ENCODE measurements at places on chromosomes 3 and 15.

DNA sequence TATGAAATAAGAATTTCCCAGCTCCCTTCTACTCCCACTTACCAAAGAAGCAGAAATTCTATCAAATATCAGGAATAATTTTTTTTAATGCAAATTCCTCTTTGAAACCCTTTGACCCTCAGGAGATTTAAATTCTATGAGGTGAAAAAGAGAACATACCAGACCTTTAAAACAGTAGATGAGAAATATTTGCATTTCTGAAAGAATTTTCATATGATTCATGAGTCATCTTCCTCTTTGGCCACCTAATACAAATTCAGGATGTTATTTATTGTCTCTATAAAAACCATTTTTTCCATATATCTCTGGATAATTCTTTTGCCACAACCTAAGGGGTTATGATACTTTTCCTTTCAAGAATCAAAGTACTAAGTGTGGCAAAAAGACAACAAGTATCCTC lies 67.3 kb upstream of the ST3GAL6 start:
- DNase-seq: no peak

DNA sequence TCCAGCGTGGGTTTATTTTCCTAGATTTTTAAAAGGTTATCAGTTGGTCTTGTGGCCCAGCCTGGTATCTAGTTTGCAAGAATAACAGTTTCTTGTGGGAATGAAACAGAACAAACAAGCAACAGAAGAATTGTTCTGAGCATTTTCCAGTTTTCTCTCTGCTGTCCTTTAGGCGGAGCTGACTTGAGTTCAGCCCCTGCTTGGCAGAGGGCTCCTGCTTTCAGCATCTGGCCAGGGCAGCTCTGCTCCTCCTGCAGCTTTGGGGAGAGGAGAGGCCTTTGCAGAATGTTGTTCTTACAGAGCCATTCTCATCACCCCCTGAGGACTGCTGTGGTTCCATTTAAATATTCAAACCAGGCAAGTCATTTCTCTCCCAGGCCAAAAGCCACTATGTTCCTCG lies 117.7 kb downstream of the ALDH1A2 start:
- no peak for DNase-seq

DNA sequence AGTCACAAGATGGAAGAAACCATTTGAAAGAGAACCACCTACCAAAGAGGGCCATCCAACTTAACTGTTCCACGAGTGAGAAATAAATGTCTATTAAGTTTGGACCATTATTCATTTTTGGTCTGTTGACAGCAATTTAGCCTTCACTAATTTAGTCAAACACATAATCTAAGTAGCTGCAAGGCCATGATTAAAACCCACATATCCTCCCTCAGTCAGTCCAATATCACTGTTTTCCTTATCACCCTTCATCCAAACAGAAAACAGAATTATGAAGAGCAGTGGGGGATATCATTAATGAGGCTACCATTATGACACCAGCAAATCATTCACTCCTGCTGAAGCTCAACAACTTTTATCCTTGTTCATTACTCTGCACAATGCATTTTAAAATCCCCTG lies 52.0 kb downstream of the PIK3CB start:
- DNase-seq: no peak

DNA sequence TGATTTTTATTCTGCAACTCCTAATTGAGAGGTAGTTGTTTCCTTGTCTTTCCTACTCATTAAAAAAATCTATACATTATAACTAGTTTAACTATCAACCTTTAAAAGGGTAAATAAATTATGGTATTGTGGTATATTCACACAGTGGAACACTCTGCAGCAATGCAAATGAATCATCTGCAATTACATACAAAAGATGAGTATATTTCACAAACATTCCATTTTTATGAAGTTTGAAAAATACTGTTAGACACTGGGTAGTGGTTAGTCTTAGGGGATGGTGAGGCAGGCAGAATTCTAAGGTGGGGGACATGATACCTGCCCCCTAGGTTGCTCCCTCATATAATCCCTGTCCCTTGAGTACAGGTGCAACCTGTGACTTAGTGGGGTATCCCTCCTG lies 44.0 kb upstream of the MAGI1 start:
- no peak for DNase-seq

DNA sequence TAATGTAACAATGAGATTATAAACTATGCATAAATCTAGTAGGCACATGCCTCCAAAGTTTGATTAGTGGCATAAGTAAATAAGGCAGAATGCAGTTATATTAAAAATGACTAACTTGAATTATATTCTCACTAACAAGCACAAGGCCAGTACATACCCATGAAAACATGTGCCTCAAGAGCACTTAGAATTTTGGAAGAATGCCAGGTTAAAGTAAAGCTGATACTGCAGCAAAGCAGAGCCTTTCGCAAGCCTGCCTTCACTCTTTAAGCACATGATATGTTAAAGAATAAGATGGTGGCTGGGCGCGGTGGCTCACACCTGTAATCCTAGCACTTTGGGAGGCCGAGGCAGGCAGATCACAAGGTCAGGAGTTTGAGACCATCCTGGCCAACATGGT lies 49.0 kb downstream of the KBTBD12 start:
- no peak for DNase-seq

DNA sequence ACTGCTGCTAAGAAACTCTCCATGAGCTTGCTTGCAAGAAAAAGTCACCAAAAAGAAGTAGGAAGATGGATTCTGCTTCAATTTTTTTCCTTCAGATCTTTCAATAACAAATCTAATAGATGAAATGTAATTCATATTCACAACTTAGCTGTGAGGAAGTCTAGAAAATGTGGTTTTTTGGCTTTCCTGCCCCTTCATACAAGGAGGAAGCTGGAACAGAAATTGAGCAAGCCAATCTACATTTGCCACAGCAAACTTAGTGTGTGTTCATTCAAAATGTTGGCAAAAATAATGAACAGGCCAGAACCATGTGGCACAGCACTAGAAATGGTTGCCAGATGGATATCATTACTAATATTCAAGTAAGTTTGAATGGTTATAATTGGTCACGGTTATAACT lies 93.2 kb upstream of the NEDD4 start:
- no peak for DNase-seq

GRCh38 chr3:57069503-57069902 lies 9.0 kb downstream of the SPATA12 start:
- no peak for DNase-seq

DNA sequence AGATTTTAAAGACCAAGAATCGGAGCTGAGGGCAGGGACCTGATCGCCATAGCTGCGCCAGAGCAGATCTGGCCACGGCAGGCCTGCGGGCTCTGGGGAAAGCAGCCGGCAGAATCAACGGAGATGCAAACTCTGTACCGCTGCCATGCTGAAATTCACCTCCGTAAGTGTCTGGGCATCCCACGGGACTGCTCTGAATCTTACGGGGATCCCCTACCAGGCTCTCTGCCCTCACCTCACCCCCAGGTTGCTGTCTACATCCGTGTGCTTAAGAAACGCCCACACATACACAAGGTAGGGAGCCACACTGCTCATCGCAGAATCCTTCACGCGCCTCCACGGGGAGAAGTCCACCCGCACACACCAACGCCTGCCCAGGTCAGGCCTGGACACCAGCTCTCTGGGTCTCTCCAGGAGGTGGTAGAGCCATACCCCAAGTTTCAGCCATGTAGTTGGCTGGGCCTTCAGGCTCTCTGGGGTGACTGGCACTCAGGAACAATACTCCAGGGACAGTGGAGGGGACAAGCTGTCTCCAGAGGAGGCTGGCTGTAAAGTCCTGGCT lies 33.5 kb downstream of the FAM174B start:
- no peak for DNase-seq
